ENCODE measurements at places on chromosomes 7 and 10.

- no peak for DNase-seq
These were observed 90.3 kb downstream of the SRPK2 start for GRCh38 chr7:105298439-105298894.

DNA sequence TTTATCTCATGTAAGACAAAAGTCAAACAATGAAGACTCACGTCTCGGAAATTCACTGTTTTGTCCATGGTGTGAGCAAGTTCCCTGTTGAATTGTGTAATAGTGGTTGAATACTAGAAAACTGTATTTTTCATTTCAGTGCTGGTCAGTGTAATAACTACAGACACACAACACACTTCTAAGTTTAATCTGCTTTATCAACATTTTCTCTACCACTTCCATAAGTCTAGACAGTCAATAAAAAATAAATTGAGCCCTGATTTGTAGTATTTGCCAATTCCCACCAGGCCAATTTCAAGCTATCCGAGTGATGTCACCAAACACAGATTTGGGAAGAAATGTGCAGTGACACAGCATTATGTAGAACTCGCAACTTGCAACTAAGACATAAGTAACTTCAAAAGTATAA, 81.9 kb downstream of the GPR141 start:
- no peak for DNase-seq

DNA sequence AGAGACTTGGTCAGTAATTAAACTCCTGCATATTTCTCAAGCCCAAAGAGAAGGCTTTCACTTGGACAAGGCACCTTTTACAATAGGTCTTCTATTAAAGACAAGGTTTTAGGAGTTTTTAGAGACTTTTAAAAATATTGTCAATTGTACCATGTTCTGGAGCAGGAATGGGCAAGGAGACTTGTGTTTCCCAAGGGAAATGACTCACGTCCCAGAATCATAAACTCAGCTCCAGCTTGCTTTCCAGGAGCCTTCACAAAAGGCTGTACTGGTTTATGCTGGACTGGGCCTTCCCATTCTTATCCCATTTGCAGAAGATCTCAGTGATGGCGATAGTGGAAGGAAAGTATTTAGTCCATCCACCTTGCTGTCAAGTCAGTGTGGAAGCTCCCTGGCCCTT, 7.8 kb upstream of the GLI3 start:
- no peak for DNase-seq

- no peak for DNase-seq
These were observed 17.8 kb upstream of the GPAM start for GRCh38 chr10:112201334-112201733.

DNA sequence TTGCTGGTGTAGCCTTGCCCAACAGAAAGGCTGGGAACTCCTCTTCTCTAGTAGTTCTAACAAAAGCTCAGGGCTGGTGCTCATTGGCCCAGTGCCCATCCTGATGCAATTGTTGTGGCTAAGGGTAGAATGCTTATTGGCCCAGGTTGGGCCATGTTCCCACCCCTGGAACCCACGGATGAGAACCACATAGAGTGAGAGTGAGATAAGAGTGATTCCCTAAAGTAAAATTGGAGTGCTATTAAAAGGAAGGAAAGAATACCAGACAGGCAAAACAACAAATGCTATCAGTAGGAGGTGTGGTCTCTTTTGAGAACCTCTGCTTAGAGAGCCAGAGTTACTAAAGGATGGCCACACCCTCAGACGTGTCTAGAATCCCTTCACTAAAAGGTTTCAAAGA, 49.2 kb downstream of the LGI1 start:
- DNase-seq = no peak

DNA sequence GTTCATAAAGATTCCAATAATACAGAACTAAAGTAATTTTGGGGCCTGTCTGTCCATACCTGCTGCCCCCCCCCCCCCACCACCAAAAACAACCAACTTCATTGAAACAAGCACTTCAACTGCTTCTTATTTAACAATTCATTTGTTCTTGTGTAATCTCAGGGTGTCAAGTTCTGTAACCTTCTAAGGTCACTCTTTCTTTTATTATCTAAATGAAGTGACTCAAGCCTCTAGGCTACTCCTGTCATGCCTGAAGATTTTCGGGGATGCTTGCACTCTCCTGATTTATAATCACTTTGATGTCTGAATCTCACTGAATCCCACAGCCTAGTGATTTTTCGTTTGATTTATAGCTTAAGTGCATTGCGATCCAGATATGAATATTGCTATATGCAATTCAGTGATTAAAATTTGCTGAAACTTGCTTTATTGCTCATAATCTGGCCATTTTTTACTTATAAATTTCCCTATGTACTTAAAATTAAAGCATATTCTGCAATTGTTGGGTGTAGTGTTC, 27.2 kb downstream of the GARIN1A start:
- no peak for DNase-seq

DNA sequence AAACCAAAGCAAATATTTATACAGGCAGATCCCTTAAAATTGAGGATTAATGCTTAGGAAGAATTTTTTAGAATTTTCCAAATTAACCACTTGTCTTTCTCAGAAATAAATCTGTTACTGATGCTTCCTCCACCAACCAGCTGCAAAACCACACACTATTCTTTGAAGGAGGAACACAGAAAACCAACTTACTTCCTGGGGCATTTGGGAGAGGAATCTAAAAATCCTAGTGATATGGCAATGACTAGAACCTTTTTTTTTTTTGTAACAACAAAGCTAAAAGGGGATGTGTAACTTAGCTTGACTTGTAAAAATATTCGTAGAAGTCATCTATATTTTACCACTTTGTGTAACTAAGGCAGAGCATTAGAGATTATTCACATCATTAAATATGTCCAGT, 5.1 kb upstream of the TM9SF3 start:
- no peak for DNase-seq

DNA sequence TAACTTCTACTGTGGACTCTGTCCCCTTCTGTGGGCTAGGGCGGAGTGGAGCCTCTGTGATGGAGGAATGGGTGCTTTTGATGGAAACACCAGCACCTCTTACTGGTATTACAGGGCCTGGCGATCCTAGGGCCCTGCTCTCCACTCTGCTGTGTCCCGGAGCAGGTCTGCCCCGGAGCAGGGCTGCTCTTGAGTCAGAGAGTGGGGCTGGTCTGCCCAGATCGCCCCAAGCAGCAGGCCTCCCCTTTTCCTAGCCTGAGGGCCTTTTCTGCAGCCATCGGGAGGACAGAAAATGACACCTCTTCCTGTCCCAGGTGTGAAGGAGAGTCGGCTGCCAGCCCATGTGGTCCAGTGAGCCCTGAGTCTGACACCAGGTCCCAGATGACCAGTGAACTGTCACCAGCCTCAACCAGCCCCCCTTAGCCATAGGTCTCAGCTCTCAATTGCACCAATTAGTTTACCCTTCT, 1.4 kb downstream of the ZNF282 start:
- no peak for DNase-seq

DNA sequence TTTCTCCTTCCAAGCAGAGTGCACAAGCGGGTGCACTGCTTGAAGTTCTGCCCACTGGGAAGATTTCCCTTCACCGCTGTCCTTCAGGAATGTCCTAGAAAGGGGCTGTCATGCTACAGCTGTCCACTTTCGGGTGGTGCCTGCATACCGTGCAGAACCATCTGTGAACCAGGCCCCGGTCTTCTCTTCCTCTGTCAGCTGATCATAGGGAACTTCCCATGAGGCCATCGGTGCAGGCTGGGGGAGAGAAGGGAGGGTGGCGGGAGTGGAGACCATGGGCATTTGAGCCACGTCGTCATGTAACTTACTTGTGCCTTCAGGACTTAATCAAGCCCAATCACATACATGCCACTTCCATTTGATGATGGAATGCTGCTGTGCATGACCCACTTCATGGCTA, 111.6 kb downstream of the NKX6-2 start:
- DNase-seq = no peak

GRCh38 chr7:123771256-123771655, 22.5 kb upstream of the WASL start:
- no peak for DNase-seq

GRCh38 chr10:22805304-22805703, 90.9 kb upstream of the PIP4K2A start:
- peak; percentile 31 for DNase-seq

GRCh38 chr7:45687721-45688120, 113.6 kb downstream of the ADCY1 start:
- DNase-seq = no peak

DNA sequence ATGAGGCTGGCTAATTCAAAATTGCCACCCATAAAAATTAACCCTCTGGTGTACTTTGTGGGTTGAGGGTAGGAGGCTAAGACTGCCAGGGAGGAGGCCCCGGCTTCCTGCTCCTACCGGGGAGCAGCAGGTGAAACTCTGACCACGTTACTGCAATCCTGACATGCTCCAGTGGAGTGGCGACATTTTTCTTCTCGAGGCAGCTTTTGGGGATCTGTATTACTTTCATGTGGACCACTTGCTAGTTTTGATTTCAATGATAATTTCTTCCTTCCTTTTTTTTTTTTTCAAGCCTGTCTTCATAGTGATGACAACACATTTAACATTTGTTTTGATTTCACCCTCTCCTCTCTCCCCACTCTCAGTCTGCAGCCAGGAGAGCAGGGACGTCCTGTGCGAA, 14.6 kb downstream of the GATA3 start:
- no peak for DNase-seq

DNA sequence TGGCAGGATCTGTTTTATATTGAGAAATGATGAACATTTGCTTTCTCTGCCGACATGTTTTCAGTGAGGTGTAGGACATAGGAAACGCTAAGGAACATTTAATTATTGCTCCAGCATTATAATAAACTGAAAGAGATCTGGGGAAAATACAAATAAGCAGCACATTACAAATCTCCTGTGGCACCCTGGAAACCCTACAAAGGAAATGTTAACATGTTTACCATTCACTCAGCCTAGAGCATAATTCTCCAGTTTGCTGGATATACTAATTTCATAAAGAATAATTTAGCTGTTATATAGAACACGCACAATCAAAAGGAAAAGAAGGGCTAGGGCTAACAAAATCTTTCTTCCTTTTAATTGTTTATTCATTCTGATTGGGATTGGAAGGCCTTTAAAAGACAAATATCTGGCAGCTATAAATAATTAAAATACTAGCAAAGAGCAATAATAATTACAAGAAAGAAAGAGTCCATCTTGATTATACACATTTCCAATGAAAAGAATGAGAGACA, 299.4 kb downstream of the CRPPA start:
- no peak for DNase-seq

DNA sequence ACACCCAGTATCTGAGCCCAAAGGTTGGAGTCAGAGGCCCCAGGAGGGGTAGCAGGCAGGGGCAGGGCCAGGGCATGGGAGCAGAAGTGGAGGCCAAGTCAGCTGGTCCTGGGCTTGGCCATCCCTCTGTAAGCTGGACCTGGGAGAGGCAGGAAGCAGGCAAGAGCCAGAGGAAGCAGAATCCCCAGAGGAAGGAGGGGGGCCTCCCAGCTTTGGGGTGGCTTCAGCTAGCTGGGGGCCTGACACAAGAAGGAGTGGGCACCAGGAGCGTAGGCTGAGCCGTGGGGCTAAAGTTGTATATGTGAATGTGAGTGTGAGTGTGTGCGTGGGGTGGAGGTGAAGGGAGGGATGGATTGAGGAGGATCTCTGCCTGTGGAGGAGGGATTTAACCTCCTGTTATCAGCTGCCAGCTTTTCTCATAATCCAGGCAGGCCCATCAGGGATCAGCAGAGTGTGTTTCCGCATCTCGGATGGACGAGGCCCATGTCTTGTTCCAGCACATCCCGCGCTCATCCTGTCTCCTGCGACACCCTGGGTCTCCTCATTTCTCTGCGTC, 54.0 kb downstream of the NEURL1 start:
- no peak for DNase-seq

- DNase-seq = no peak
These were observed 37.1 kb downstream of the CAMK2B start for GRCh38 chr7:44288381-44288685.

- no peak for DNase-seq
These were observed 11.5 kb upstream of the TCERG1L start for GRCh38 chr10:131323025-131323424.

DNA sequence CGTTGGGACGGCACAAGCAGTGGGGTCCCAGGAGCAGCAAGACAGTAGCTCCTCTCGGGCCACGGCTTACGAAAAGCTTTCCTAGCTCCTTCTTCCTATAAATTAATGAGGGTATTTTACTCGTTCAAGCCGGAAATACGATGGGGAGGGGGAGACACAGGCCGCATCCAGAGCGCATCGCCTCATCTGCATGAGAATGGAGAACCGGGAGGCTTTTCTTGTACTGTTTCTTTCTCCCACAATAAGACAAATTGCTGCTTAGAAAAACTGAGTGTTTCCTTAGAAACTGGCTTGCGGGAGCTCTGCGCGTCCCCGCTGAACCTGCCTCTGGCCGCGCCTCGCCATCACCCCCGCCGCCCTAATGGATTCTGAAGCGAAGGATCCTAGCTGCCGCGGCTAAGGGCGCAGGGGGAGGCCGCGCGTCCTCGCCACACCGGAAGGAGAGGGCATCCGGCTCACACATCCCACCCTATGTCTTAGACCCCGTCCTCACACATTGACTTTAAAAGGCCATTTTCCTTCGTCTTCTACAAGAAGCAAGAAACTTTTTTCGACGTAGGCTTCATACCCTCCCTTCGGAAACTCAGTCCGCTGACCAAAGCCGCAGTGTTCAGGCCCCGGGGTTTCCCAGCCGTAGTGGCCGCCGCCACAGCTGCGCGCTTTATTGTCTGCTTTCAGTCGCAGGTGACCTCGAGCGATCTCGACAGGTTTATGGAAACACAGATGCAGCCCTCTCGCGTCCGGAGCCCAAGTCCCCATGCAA, 8.8 kb downstream of the NXPH1 start:
- DNase-seq = no peak

DNA sequence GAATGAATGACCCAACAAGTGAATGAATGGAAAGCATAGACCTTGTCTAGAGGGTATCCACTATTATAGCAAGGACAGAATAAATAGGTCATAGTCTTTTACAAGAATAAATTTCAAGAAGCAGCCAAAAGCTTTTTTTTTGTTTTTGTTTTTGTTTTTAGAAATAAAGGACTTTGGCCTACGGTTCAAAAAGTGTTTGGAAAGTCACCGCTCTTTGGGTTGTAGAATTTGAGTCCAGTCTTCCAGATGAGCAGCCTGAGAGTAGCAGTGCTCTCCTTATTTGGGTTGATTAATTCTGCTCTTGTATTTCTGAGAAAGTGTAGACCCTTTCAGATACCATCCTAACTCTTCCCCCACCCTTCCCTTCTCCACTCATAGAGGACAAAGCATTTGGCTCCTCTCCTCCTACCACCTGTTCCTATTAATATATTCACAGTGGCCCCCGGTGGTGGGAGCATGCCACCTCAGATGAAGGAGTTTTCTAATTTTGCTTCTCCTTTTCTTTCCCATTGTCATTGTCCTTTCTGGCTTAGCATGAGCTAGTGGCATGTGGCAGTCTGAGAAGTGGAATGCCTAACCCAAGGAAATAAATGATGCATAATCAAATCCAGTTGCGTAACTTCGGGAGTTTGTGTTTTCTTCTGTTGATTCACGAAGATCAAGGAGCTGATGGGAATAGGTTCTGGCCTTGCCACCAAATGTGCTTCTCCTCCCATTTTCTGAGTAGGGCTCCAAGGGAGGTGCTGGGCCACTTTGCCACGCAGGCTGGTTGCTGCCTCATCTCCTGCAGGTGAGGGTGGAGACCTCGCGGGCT, 114.7 kb downstream of the CHN2 start:
- no peak for DNase-seq
